ENCODE measurements at places on chromosomes 4 and X.

- no peak for DNase-seq
Measured at GRCh38 chr4:9812501-9813340, 31.3 kb downstream of the DRD5 start.

DNA sequence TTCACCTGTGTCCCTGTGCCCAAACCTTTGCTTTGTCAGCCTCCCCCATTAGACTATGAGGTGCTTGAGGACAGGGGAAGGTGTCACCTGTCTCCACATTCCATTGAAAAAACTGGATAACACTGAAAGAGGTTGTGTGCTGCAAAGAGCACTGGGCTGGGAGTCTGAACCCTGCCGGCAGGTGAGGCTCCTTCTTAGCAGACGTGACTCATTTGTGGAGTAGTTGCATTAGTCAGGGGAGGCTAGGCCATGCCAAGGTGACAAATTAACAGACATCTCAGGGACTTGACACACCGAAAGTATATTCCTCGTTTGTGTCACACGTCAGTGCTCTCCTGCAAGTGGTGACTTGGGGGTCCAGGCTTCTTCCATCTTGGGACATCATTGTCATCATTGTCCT is 95.9 kb upstream of the STX18 start:
- DNase-seq, result no peak

GRCh38 chr4:140186651-140187315 is 32.8 kb upstream of the MAML3 start:
- no peak for DNase-seq

- no peak for DNase-seq
Measured at GRCh38 chrX:47683184-47683828, 24.3 kb upstream of the UXT start.

DNA sequence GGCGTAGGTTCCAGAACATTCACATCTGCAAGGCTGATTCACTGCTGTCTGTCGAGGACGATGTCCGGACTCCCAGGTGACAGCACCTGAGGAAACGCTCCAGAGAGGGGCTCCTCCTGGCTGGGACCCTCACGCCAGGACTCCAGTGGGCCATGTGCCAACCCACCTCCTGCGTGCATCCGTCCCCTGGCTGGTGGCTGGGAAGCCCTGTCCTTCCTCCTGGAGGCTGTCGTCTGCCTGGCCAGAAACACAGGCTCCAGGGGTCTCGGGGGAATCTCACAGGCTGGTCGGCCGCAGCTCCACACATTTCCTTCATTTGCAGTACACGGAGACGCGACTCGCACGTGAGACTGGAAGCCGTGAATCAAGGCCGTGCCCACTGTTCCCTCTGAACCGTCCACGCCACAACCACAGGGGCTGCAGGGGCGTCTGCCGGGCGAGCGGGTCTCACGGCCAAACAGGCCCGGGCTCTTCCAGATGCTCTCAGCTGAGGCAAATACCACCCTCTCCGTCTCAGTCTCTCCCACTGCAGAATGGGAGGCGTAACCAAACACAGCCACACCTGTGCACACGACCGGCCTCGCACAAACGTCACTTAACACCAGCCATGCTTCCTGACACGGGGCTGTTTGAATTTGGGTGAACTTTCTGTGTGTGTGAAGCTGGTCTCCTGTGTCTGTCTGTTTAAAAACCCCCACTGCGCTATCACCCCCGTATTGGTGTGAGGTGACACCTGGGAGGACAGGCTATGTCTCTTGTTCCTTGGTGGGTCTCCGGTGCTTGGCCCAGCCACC is 38.7 kb upstream of the MXD4 start:
- DNase-seq, result no peak

DNA sequence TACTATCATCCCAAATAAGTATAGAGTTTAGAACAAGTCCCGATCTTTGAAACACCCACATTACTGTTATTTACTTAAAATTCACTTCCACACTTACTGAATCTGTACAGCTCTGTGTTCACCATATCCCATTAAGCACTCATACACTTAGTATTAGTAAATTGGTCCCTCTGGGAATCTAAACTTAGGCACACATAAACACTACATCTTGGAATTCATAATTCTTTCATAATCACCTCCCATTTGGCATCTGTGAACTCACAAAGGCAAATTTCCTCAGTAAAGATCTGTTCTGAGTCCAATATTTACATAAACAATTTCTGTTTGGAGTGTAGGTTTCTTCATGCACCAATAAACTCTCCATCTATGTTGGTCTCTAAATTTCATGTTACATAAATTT is 52.6 kb upstream of the PPARGC1A start:
- no peak for DNase-seq

GRCh38 chr4:160510928-160511327 is 1408.0 kb downstream of the RAPGEF2 start:
- no peak for DNase-seq
